Mammary epithelial cell (primary cell): ENCODE measurements at places on chromosomes 3 and 15. TPM values are rescaled to one million over a fixed set of nuclear protein-coding genes. Genes with fewer than 3 reads are reported as not detected.
A peak's percentile ranks its signal among the peaks of the same experiment; 100 is the strongest.

Gene FEZF2
- total RNA-seq, result not detected

Gene IL20RB
- total RNA-seq, result 12.7 TPM

Gene MST1R
- 38.9 and 62.2 TPM in 2 replicates for total RNA-seq

Gene PLSCR2
- not detected in 2 replicates for total RNA-seq

Gene CCR9
- not detected in 2 replicates for total RNA-seq

Gene DAPK2
- total RNA-seq, result 0.82 and 3.1 TPM in 2 replicates

- peak; percentile 53 for DNase-seq
Measured at GRCh38 chr3:100402256-100402655, 917 bp downstream of the LNP1 start.

- no peak for DNase-seq
Measured at GRCh38 chr3:29932696-29933325, 651.9 kb downstream of the RBMS3 start.

DNA sequence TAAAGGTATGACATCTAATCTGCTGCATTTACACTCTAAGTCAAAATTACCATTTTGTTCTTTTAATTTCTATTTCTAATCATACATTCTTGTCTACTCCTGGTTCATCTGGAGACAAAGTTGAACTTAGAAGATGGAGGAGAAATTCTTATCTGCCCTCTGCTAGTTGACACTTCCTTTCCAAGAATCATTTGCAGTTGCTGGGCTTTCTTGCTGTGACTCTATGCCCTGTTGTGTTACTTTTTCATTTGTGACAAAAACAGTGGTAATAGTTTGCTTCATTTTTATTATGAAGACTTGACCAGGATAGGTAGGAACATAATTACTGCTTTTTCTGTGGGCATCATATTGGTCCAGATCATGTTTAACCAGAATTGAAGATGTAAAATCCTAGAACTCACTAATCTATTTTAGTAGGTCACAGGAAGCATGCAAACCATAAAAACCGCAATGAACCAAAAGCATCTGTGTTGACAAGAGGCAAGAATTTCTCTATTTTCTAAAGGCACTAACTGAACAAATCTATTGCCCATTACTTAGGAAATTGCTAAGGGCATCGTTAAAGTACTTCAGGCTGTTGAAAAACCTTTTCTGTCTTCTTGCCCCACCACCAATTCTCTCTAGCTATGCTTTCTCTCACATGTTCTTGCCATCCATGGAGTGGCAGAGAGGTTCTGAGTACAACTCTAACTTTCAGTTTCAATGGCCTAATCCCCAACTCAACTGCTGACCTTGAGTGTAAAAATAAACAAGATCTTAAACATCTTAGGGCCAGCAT lies 4.2 kb upstream of the CCR2 start:
- no peak for DNase-seq

DNA sequence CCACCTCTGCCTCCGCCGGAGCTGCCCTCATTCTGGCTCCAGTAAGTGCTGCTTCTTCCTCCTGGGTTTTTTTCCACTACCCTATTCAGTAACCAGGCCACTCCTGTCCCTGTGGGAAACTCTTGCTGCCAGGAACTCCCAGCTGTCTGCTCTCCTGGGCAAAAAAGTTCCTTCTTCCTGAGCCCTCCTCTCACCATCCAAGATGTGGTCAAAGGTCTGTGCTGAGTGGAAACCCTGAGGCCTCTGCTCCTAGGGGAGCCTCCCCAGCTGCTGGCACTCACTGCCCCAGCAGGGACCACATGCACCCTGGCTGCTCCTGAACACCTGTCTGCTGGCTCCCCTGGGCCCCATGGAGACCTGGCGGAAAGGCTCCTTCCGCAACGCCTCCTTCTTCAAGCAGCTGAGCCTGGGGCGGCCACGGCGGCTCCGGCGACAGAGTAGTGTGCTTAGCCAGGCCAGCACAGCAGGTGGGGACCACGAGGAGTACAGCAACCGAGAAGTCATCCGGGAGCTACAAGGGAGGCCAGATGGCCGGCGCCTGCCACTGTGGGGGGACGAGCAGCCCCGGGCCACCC lies 454 bp downstream of the C15orf62 start:
- no peak for DNase-seq

DNA sequence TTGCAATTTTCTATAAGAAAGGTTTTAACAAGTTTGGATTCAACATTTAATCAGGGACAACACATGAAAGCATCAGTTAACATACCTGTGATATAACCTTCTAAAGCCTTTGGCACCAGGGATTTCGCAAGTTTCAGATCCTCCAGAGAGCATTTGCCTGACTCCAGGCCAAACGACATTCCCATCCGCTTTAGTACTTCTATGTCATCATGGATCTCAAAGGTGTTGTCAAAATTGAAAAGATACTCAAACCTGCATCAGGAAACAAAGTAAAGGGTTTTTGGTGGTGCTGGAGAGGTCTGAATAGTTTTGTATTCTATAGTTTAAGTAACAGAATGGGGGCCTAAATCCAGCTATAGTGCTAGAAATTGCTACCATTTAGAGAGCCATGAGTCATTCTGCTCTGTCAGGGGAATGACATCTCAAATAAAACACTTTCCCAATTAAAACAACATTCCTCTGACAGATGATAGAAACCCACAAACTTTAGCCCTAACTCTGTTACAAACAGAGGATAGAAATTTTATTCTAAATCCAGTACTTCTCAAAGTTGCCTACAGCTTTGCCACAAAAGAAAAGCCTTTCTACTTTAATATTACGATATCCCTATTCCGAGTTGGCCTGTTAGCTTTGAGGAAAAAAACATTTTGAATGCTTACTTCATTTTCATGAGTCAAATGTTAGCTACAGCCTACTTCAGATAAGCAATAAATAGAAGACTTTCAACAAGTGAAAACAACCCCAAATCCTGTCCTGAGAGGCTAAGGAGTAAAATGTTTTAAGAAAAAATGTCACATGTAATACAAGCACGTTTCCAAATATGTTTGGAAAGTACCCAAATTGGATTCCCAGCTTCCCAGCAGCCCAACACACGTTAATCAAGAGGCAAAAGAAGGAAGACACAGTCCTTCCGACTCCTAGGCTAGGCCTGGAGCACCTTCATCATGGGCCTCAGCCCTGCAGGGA lies 83.4 kb downstream of the ATP1B3 start:
- peak; percentile 61 for DNase-seq

DNA sequence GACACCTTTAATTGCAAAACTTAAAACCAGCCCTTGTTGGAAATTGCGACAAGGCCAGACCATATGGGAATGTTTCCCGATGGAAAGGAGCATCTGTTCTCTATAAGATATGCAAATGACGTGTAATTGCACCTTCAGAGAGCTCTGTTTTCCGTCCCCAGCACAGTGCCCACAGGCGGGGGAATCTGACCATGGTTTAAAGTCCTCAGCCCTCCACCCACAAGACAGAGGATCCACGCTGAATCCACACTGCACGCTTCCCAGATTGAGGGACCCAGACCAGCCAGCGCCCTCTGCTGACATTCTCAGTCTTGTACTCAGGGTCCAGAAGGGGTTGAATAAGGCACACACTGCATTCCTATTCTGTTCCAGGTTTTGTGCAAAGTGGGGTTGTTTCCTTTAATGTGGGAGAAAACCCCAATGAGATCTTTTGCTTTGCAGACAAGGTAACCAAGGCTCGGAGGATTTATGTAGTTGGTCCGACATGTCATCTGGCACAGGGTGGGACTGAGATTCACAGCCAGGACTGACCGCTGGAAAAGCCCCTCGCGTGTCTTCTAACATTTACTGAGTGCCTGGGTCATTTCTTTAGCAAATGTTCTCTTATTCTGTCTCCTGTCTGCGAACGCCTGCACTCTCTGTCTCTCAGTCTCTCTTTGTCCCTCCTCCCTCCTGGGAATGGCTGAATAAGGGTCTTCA lies 36.8 kb upstream of the KLHL25 start:
- DNase-seq, result peak; percentile 25

- peak; percentile 46 for DNase-seq
Measured at GRCh38 chr15:42704492-42704926, 32.4 kb downstream of the CDAN1 start.

GRCh38 chr3:70988111-70988510 lies 595.4 kb downstream of the FOXP1 start:
- DNase-seq, result no peak

DNA sequence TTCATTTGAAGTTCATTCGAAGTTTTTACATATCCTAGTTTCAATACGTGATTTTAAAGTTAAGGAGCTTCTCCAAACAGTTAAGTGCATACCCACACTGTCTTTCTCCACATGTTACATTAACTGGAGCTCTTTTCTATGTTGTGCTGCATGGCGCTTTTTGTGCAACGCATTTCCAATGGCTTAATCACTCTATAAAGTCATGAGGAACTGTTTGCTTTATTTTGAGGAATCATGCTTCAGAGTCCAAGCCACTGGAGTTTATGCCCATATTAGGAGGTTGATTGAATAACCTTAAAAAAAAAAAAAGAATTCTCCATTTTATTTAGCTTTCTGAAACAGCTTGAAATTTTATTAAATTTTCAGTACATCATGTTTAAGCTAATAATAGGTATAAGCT lies 109.4 kb upstream of the MBNL1 start:
- no peak for DNase-seq

DNA sequence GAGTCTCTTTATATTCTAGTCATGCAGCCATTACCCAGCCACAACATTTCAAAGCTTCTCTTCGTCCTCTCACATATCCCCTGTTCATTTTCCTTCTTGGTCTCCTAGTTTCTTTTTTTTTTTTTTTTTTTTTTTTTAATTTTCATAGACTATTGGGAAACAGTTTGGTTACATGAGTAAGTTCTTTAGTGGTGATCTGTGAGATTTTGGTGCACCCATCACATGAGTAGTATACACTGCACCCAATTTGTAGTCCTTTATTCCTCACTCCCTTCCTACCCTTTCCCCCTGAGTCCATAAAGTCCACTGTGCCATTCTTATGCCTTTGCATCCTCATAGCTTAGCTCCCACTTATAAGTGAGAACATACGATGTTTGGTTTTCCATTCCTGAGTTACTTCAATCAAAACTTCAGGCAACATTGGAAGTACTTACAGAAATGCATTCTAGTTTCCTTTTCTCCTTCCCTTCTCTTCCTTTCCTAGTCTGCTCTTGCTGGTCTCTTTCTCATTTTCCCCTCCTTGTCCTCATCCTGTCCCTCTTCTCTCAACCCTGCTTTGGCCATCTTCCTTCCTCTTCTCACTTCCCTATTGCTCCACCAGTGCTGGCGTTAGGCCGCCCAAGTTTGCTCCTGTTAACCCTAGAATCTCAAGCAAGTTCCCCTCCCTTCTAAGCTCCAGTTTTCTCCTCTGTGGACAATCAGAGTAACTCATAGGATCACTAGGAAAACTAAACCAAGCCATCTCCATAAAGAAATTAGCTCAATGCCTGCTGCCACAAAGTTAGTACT lies 4.8 kb downstream of the ATP8B4 start:
- no peak for DNase-seq

GRCh38 chr3:123533554-123534159 lies 51.2 kb downstream of the HACD2 start:
- DNase-seq, result no peak

DNA sequence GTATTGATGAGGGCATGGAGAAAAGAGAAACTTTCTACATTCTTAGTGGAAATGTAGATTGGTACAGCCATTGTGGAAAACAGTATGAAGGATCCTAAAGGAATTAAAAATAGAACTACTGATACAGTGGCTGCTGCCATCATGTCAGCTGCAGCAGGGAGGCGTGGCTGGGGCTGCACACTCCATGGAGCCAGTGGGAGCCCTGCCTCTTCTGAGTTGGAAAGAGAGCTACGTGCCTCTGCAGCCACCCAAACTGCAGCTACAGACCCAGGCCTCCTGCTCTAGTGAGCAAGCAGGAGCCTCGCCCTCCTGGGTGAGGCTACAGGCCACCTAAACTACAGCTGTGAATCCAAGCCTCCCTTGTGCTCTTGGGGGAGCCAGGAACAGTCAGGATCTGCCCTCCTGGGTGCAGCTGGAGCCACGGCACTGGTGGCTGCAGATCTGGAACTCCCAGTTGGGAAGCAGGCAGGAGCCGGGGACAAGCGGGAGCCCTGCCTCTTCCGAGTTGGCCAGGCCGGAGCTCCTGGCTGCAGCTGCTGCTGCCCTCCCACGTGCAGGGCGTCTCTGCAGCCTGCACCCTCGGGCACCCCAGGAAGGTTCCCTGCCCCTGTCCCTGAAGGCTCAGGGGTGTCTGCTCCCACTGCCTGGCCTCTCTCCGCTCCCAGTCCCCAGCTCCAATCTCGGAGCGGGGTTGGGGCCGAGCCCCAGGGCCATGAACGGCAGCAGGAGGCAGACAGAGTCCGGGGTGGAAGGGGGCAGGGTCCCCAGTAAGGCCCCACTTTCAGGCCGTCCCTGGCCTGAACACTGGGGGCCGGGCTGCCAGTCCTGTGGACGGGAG lies 64.5 kb downstream of the THBS1 start:
- no peak for DNase-seq

- no peak for DNase-seq
Measured at GRCh38 chr3:126054870-126055269, 29.1 kb downstream of the SLC41A3 start.

DNA sequence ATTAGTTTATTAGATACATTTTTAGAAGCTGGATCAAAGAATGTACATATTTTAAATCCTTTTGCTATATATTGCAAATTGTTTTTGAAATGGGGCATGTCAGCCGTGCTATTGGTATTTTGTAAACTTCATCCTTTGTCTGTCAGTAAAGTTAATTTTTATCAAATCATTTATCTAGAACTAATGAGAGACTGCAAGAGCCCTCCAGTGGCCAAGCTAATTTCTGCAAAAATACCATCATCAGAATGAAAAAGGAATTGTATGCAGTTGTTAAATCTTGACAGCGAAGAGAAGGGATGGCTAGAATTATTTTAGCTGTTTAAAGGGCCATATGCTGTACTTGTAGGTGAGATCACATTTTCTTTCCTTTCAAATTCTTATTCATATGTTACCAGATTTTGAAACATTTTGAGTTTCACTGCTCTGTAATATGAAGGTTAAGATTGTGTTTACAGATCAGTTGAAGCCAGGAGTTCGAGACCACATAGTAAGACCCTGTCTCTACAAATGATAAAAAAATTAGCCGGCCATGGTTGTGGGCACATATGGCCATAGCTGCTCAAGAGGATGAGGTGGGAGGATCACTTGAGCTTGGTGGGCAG lies 8.1 kb upstream of the CLDN11 start:
- no peak for DNase-seq

GRCh38 chr3:9727041-9727595 lies 4.4 kb upstream of the BRPF1 start:
- DNase-seq, result no peak

GRCh38 chr15:34341381-34342212 lies 1.3 kb downstream of the NOP10 start:
- no peak for DNase-seq

DNA sequence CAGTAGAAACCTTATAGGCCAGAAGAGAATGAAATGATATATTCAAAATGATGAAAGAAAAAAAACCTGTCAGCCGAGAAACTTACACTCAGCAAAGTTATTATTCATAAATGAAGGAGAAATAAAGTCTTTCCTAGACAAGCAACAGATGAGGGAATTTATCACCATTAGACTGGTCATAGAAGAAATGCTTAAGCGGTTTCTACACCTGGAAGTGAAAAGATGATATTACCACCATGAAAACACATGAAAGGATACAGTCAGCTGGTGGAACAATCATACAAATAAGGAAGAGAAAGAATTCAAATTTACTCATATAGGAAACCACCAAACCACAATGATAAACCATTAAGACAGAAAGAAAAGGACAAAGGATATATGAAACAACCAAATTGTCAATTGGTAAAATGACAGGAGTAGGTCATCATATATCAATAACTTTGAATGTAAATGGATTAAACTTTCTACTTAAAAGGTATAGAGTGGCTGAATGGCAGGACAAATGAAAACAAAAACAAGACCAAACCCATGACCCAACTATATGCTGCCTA lies 29.9 kb upstream of the PRR23C start:
- DNase-seq, result no peak

GRCh38 chr3:184639351-184639750 lies 72.5 kb downstream of the MAGEF1 start:
- no peak for DNase-seq
